ENCODE measurements at places on chromosomes 11 and 22.
A peak's percentile ranks its signal among the peaks of the same experiment; 100 is the strongest.

GRCh38 chr11:57793351-57794115, 31.9 kb downstream of the CTNND1 start:
- no peak for DNase-seq

GRCh38 chr22:46895753-46896152, 133.3 kb downstream of the TBC1D22A start:
- DNase-seq, result no peak

GRCh38 chr11:63560506-63561180, 2.5 kb downstream of the PLAAT2 start:
- DNase-seq, result no peak

- DNase-seq, result no peak
These were observed 36.0 kb upstream of the LDLRAD3 start for GRCh38 chr11:35907648-35908431.

GRCh38 chr11:74636630-74637184, 44.3 kb downstream of the POLD3 start:
- no peak for DNase-seq

DNA sequence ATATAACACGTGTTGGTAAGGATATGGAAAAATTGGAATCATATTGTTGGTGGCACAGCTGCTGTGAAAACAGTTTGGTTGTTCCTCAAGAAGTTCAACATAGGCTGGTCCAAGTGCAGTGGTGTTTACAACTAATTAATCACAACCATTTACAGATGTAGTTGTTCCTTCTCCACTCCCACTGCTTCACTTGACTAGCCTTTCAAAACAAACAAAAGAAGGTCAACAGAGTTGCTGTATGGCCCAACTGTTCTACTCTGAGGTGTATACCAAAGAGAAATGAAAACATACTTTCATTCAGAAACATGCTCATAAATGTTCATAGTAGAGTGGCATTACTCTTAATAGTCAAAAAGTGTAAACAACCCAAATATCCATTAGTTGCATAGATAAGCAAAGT, 36.6 kb upstream of the ACAT1 start:
- no peak for DNase-seq

GRCh38 chr11:64000026-64000739, 13.9 kb downstream of the OTUB1 start:
- DNase-seq, result peak; percentile 76
